ENCODE measurements at places on chromosomes 13 and 19.

DNA sequence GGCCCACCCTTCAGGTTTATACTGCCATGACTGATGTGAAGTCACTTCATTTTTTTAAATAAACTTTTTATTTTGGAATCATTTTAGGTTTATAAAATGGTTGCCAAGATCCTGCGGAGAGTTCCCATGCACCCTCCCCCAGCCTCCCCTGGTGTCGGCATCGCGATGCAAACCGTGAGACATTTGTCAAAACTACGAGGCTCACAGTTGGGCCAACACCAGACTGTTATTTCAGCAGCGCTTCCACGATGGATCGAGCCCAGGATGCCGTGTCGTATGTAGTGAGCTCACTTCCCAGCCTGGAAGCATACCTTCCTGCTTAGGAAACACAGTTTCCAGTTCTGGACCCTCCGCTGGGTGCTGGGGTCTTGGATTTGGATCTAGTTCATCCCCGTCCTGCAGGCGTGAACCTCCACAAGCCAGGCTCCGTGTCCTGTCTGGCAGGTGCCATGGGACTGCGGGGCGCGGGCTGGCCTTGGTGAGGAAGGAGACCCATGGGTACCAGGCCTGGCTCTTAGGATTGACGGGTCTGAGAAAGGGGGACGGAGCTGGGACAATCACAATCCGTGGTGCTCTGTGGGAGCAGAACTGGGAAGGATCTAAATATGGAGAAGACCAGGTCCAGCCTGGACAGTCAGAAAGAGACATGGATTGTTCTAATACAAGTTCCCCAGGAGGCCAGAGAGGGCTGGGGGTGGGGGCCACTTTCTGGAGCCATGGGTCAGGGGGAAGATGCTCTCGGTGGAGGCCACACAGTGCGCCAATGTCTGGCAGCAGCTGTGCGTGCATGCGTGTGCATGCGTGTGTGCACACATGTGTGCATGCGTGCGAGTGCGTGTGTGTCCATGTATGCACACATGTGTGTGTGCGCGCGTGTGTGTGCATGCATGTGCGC is 2.4 kb upstream of the SBK2 start:
- no peak for DNase-seq

- DNase-seq, result no peak
These were observed 20.3 kb downstream of the RFXAP start for GRCh38 chr13:36839281-36839680.

GRCh38 chr13:71879129-71879535 is 12.1 kb upstream of the DACH1 start:
- no peak for DNase-seq

DNA sequence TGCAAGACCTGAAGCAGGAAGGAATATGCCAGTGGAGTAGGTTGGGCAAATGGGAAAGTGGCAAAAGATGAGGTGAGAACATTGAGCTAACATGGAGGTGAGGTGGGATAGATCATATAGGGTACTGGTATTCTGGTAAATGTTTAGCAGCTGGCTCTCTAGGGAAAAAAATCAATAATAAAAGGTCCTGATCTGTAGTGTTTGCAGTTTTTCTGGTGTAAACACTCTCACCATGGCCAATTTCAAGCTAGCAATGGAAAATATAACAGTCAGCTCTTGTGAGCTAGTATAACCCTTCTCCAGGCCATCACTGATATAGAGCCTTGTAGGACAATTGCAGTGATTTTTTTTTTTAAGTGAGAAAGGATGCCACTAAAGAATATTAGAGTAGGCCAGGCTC is 31.3 kb downstream of the RFC3 start:
- no peak for DNase-seq

DNA sequence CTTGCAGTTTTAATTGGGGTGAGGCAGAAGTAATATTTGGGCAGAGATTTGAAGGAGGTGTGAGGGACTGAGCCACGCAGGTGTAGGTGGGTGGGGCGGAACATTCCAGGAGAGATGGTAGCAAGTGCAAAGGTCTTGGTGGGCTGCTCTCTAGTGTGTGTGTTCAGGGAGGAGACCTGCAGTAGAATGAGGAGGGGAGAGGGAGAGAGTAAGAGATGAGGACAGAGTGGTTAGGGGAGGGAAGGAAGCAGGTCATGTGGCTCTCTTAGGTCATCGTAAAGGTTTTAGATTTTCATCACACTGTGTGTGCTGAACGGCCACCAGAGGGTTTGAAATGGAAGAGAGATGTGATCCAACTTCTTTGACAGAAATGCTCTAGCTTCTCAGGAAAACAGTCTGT is 33.5 kb downstream of the WASF3 start:
- no peak for DNase-seq

- DNase-seq, result no peak
These were observed 3.9 kb downstream of the RPL18A start for GRCh38 chr19:17863520-17864182.

GRCh38 chr19:5330307-5330720 is 10.3 kb downstream of the PTPRS start:
- no peak for DNase-seq

DNA sequence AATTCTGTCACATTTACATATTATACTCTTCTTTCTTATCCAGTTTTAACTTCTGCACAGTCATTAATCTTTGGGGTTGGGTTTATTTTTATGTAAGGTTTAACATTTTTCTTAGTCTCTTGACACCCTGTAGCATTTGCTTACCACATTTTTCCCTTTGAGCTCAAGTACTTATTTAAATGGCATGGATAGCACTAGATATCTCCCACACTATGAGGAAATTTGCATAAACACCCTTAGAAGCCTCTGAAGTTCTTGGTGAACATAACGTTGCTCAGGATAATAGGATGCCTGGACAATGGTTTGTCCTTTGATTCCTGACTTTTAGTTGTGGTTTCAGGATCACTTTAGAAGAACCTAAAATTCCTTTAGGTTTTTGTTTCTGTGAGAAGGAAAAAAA is 338.9 kb downstream of the PCDH17 start:
- DNase-seq, result no peak

DNA sequence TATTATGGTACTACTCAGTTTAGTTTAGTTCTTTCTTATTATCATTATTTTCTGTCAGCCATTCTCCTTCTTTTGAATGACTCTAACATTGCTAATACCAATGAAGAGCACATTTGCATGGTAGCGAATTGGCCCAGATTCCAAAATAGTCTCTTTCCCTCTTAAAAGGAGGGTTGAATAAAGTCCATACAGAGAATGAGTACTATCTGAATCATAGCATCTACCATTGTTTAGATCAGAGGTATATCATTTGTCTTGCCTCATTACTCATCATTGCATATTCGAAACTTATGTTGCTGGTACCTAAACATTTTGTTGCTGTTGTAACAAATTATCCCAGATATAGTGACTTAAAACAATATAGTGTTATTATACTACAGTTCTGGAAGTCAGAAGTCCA is 1235.3 kb upstream of the ATXN8OS start:
- no peak for DNase-seq

DNA sequence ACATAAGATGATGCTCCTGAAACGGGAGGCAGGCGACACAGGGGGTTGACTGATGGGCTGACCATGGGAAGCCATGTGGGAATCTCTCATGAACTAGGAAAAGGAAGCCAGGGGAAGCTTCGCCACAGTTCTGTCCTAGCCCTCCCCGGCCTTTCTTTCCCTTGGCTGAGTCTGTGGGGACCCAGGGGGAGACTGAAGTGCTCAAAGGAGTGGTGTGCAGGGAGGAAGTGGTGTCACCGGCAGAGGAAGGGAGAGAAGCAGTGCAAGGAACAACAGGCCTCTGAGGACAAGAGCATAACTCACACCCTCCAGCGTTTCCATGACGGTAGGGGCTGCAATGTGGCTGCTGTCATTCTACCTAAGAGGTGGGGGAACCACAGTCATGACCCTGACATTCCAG is 1.1 kb downstream of the KIR3DL3 start:
- no peak for DNase-seq

GRCh38 chr19:48252609-48253008 is 3.1 kb downstream of the CARD8 start:
- DNase-seq, result no peak

DNA sequence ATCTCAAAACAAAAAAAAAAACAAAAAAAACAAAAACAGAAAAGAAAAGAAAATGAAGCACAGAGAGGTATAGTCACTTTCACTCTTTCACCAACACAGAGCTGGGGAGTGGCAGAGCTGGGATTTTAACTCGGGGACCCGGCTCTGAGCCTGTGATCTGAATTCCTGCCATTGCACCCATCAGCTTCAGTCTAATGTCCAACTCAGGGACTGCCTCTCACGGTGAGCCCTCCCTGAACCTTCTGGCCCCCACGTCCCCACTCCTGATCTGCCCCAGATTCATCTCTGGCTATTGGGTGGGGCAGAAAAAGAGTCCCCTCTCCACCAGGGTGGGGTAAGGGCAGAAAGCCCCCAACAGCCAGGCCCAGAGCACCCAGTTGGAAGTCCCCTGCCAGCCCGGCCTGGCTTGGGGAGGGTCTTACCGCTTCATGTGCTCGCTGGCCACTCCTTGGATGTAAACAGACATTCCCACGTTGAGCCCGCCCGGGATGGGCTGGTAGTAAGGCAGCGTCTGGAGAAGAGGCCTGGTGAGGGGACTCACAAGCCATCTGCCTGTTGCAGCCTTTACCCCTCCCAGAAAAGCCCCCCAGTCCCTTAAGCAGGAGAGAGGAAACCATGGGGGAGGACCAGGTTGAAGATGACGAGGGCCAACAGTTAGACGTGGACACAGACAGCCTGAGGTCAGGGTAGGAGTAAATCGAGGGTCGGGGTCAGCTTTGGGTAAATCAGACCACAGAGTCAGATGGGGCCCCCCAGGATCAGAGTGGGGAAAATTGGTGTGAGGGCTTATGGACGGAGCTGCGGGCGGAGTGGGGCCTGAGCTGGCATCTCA is 520 bp downstream of the LGALS4 start:
- no peak for DNase-seq

DNA sequence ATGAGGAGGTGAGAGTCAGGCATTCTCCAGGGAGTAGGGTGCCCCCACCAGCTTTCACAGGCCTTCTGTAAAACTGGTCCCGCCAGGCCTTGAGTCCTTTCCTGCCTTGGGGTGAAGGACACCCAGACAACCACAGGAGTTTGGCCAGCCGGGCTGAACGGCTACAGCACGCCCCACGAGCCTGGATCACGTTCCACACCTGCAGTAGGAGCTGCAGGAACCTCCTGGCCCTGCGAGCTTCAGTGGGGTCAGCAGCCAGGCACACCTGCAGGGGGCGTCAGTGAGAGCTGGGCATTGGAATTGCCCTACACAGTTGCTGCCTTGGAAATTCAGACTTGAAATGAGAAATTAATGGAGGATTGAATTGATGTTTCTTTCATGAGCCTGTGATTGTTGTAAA is 45.7 kb downstream of the COL4A2 start:
- DNase-seq, result no peak

DNA sequence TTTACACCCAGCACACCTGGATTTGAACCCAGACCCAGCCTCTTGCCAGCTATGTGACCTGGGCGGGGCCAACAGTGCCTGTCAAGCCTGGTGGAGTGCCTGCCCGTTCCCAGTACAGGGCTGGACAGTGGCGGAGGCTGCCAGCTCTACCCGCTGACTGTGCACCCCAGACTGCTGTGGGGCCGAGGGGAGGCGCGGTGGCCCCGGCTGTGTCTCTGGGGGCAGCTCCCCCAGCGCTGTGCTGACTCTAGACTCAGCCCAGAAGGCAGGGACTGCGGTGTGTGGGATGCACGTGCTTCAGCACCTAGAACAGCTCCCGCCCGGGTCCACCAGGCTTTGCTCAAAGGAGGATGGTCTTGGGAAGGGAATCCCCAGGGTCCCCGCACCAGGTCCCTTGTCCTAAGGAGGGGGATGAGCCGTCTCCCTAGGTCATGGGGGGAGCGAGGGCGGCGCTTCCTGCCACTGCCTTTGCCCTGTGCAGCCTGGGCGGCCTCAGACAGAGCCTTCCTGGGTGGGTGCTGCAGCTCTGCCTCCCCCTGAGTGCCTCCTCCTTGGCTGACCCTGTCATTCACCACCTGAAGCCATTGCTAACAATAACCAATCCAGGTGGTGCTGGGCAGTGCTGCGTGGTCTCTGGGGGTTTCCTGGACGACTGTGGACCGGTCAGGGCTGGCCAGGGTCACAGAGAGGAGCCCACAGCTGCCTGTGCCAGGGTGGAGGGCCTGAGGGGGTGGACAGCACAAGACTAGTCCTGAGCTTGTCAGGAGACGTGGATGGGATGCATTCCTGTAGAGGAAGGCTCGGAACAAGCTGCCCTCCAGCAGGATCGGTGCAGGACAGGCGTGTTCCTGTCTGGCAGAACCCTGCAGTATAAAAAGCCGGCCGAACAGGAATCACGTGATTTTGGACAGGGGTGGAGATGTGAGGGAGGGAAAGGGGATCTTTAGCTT is 18.6 kb downstream of the TMEM255B start:
- DNase-seq, result no peak

DNA sequence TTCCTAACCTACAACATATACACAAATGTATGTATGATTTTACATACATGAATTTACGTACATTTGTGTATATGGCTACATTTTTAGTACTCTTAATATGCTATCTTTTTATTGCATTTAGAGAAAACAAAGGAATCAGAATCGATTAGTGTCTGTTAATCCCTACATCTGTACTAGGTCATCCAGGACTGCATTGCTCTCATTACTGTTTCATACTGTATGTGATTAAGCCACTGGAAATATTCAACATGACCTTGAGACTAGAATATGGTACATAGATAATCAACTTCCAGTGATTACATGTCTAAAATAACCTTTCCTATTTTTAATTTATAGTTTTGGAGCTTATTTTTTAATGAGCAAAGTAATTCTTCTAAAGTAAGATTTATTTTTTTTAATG is 5.3 kb upstream of the MAB21L1 start:
- DNase-seq, result no peak

DNA sequence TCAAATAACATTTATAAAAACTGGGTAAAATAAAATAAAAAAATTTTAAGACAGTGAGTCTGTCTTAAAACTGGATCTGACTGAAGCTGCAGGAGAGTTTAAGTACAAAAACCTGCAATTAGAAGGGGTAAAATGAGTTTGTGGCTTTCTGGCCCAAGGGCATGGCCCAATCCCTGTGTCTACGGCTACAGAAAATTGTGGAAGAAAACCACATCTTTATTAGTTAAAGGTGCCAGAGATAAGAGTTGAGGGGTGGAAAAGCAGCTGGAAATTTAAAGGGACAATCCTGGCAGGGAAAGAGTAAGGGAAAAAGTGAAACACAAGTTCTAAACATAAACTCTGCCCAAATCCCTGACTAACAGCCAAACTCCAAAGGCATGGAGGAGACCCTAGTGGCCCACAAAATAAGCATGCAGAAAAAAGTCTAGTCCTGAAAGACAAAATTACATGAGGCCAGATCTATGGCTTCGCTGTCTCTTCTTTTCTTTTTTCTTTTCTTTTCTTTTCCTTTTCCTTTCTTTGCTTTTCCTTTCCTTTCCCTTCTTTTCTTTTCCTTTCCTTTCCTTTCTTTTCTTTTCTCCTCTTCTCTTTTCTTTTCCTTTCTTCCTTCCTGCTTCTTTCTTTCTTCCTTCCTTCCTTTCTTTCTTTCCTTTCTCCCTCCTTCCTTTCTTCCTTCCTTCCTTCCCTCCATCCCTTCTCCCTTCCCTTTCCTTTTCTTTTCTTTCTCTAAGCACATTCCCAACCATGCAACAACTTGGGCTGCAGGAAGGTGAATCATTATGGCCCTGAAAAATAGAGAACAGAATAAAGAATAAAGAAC is 23.5 kb upstream of the DLEU7 start:
- no peak for DNase-seq

Measured in activated CD4-positive, CD25-positive, alpha-beta regulatory T cell treated with anti-CD3 and anti-CD28 coated beads, Interleukin-2, amount 50 U/mL, for 16 hours (primary cell).